ENCODE measurements at places on chromosomes 7 and 10. TPM values are rescaled to one million over a fixed set of nuclear protein-coding genes. Genes with fewer than 3 reads are reported as not detected.

DNA sequence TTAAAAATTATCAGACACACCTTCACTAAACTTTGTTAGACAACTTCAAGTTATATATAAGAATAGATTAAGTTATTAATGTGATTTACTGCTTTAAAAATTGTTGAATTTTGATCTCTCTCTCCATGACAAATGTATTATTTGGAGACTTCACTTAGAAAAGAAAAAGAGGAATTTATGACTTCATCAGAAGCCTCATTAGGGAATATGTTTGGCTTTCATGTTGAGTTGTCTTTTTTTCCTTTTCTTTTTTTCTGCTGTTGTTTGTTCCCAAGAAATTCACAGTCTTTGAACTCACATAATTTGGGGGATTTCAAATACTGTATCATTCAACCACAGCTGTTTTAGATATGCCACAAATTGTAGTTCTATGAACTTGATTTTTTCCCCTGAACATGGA is 149.5 kb downstream of the PPP1R9A start:
- no peak for DNase-seq

DNA sequence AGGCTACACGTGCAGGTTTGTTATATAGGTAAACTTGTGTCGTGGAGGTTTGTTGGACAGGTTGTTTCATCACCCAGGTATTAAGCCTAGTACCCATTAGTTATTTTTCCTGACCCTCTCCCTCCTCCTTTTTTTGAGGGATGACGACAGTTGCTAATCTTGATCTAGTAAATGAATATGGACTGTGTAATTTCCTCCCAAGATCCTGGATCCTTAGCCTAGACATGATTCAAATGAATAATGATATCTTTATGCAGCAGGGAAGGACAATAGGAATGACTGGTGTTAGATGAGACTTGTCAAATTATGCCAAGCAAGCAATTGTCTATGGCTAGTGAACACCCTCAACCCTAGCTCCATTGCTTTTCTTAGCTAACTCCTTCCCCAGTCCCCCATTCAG is 156.2 kb downstream of the PLPP4 start:
- no peak for DNase-seq

- no peak for DNase-seq
Measured at GRCh38 chr7:116331020-116331419, 120.7 kb downstream of the TES start.

- DNase-seq = no peak
Measured at GRCh38 chr7:33616752-33617151, 288.6 kb upstream of the BMPER start.

RNF32 gene
- total RNA-seq = 1.3 TPM

MMD2 gene
- total RNA-seq = not detected

PYROXD2 gene
- total RNA-seq = 4.6 TPM

NUB1 gene
- 53.6 TPM for total RNA-seq

All from renal cortical epithelial cell (primary cell).